ENCODE measurements at places on chromosomes 2 and 18.
A peak's percentile ranks its signal among the peaks of the same experiment; 100 is the strongest.

GRCh38 chr2:231785413-231785812 is 832 bp upstream of the COPS7B start:
- no peak for DNase-seq

DNA sequence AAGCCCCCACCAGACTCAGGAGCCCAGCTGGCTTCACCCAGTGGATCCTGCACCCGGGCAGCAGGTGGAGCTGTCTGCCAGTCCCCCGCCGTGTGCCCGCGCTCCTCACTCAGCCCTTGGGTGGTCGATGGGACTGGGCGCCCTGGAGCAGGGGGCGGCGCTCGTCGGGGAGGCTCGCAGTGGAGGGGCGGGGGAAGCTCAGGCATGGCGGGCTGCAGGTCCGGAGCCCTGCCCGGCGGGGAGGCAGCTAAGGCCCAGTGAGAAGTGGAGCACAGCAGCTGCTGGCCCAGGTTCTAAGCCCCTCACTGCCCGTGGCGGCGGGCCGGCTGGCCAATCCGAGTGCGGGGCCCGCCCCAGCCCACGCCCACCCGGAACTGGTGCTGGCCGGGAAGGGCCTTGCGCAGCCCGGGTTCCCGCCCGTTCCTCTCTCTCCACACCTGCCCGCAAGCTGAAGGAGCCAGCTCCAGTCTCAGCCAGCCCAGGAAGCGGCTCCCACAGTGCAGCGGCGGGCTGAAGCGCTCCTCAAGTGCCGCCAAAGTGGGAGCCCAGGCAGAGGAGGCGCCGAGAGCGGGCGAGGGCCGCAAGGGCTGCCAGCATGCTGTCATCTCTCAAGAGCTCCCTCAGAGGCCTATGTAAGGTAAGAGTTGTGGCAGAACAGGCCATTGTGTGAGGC is 1307.8 kb upstream of the TMEFF2 start:
- DNase-seq, result no peak

DNA sequence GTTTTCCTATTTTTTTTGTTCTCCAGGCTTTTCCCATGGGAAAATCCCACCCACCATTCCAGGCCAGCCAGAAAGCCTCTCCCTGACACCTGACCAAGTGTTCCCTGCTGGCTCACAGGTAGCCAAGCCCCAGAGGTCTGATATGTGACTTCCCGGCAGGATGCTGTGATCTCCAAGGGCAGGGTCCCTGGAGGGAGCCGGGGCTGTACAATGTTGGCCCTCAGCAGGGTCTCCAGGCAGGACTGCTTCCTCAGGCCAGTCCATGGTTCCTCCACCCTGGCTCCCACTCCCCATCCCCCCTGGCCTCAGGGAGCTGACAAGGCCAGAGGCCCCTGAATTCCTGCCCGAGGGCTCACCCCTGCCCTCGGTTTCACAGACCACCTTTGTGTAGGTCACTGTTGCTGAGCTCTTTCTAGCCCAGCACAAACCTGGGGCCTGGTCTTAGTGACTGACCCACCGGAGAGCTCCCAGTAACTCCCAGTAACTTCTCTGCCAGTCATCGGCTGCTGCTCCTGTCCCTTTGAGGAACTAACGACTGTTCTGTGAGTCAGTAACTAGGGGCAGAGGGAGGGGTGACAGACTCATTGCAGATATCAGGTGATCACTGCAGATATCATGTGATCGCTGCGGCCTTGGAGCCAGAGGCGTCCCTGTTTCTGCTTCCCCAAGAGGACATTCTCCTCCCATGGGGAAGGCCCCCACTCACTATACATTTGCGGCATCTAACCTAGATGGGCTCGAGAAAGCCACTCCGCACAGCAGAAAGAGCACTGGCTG is 38.7 kb downstream of the SDC1 start:
- no peak for DNase-seq

GRCh38 chr2:159648643-159649042 is 32.3 kb upstream of the BAZ2B start:
- DNase-seq, result no peak

GRCh38 chr2:96760986-96761832 is 507 bp downstream of the CNNM4 start:
- DNase-seq, result no peak

GRCh38 chr18:55787536-55788073 is 199.6 kb upstream of the TCF4 start:
- DNase-seq, result no peak

- no peak for DNase-seq
Observed at GRCh38 chr2:152804687-152805408, 86.4 kb downstream of the ARL6IP6 start.

- no peak for DNase-seq
Observed at GRCh38 chr18:26003356-26003755, 87.1 kb downstream of the SS18 start.

DNA sequence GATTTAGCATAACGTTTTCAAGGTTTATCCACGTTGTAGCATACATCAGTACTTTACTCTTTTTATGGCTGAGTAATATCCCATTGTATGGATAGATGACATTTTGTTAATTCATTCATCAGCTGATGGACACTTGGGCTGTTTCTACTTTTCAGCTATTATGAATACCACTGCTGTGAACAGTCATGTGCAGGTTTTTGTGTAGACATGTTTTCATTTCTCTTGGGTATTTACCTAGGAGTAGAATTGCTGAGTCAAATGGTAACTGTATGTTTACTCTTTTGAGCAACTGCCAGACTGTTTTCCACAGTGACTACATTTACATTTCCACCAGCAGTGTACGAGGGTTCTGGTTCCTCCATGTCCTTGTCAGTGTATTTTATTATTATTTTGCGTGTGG is 33.9 kb downstream of the COX7A2L start:
- DNase-seq, result no peak

DNA sequence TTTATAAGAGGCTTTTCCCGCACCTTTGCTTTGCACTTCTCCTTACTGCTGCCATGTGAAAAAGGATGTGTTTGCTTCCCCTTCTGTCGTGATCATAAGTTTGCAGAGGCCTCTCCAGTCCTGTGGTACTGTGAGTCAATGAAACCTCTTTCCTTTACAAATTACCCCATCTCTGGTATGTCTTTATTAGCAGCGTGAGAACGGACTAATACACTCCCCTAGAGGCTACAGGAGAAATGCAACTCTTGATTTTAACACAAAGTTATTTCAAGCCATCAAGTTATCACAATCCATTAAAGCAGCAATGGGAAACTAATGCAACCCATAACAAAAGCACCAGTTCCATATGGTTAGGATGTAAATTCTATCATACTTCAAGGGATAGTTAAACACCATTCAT is 1378.8 kb upstream of the DDX18 start:
- no peak for DNase-seq

- DNase-seq, result no peak
Observed at GRCh38 chr2:174683392-174683759, 80.9 kb downstream of the CHRNA1 start.

DNA sequence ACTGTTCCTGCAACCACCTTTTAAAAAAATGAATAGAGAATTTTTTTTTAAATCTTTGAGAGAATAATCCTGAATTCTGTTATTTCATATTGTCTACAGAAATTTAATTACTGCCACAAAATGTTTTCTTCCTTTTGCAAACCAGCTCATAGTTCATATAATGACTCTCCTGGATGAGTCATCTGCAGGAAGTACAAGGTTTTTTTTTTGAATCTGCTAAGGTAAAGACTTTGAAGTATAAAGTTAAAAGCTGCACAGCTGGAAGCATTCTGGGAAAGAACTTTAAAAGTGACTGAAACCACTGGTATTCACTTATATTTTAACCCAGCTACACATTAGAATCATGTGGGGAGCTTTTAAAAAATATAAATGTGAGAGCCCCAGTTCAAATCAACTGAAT is 25.4 kb downstream of the SESTD1 start:
- DNase-seq, result no peak

DNA sequence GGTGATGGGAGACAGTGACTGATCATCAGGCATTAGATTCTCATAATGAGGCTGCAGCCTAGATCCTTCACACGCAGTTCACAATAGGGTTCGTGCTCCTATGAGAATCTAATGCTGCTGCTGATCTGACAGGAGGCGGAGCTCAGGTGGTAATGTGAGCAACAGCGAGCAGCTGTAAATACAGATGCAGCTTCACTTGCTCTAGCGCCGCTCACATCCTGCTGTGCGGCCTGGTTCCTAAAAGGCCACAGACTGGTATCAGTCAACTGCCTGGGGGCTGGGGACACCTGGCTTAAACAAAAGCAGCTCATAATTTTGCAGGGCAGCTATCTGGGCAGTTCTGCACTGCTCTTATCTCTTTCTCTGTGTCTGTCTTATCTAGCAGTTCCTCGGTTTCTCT is 20.4 kb upstream of the CD226 start:
- no peak for DNase-seq

- no peak for DNase-seq
Observed at GRCh38 chr2:101698844-101699754, 1.6 kb downstream of the MAP4K4 start.

- peak; percentile 69 for DNase-seq
Observed at GRCh38 chr2:134118279-134119116, 135.4 kb upstream of the MGAT5 start.

All from stimulated activated CD8-positive, alpha-beta memory T cell treated with anti-CD3 and anti-CD28 coated beads, Interleukin-4, amount 100 ng/mL, for 4 hours (primary cell).